ENCODE measurements at places on chromosomes 7 and 10. TPM values are rescaled to one million over a fixed set of nuclear protein-coding genes. Genes with fewer than 3 reads are reported as not detected.
A peak's percentile ranks its signal among the peaks of the same experiment; 100 is the strongest.

DNA sequence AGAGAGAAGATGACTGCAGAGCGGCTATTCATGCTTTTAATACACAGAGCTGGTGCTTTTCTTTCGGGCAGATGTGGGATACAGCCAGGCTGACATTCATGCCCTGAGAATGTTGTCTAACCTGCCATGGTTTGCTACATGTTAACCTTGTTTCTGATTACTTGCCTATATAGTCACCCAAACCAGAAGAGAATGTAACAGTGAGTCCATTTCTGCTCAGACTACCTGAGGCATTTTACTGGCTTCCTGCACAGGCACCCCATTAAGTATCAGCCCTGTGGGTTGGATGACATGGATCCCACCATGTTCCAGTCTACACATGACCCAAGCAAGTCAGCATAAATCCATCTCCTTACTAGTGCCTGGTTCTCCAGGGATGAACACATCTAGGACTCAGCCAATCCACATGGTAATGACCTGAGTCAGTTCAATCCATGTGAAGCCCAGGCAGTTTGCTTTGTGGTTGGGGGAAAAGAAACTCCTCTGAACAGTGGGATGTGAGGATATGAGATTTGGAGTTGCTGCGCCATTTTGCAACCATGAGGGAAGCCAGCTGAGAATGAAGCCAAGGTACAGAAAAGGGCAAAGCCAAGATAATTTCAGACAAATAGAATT is 55.7 kb upstream of the MKX start:
- no peak for DNase-seq

DNA sequence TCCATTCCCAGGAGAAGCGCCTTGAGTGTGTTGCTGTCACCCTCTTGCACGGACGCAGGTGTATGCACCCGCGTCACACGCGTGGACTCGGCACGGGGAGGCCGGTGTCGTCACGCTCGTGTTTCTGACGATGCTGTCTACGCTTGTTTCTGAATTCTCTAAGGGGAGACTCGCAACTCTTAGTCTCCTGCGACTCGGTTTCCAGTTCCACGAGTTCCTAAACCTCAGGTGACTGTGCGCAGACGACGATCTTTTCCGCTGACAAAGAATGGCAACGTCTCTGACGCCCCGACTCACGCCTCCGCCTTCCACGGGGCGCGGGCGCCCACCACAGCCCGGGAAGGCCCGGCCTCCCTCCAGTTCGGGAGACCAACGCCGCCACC is 579 bp downstream of the IDI1 start:
- DNase-seq, result peak; percentile 69

DNA sequence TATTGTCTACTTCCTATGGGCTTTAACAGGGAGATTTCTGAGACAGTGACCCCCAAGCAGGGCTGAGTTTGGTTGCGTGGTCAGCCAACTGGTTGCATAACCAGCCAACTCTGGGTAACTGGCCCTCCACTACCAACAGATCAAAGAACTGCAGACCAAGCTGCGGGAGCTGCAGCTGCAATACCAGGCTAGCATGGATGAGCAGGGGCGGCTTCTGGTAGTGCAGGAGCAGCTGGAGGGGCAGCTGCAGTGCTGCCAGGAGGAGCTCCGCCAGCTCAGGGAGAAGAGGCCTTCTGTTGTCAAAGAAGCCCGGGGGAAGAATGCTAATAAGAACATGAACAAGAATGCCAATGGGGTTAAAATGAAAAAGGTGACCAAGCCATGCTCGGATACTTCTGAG is 15.7 kb upstream of the FLNC start:
- DNase-seq, result no peak

DNA sequence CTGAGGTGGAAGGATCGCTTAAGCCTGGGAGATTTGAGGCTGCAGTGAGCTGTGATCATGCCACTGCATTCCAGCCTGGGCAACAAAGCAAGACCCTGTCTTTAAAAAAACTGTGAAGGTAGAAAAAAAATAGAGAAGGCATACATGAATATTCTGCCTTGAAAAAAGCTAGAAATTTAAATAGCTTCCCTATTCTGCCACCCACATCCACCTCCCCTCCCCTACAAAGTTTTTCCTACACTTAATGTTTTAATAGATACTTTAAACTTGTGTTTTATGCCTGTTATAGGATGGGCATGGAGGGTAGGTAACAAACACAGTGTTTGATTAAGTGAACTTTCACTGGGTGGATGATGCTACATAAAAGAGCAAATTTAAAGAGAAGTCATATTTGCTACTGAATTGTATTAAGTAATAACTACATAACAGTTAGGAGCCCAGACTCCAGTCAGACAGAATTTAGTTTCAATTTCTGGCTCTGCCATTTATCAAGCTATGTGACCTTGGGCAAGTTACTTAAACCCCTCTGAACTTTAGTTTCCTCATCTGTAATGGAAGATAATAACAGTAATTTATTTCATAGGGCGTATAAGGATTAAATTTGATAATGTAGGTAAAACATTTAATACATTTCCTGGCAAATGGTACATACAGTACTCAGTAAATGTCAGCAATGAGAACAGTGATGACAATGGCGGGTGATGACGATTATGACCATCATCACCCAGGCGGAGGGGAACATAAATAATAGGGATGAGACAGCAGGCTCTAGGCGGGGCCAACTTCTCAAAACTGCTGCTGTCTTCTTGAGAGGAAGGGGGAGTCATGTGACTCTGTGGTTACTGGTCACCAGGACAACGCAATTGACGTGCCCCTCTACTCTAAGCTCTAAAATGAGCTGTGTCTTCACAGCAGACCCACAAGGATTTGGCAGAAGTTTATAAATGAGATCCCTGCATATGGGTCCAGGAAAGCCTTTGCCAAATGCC is 15.8 kb downstream of the DNMBP start:
- DNase-seq, result peak; percentile 56

GRCh38 chr10:71752391-71753090 is 20.8 kb downstream of the VSIR start:
- DNase-seq, result no peak

DNA sequence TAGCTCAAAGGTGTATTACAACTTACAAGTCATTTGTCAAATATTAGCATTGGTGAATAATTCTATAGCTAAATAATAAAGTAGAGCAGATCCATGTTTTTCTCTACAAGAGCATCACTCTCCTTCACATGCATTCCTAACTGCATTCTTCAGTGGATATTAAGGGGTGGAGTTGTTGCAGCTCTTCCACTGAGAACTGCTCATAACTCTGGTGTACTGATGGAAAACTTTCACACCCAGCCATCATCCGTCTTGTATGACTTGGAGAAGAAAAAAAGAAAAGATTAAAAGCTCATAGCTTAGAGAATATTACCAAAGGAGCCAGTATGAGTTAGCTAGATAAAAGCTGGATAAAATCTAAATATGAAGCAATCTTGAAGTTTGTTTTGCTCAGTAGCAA is 10.2 kb upstream of the FAM13C start:
- no peak for DNase-seq

DNA sequence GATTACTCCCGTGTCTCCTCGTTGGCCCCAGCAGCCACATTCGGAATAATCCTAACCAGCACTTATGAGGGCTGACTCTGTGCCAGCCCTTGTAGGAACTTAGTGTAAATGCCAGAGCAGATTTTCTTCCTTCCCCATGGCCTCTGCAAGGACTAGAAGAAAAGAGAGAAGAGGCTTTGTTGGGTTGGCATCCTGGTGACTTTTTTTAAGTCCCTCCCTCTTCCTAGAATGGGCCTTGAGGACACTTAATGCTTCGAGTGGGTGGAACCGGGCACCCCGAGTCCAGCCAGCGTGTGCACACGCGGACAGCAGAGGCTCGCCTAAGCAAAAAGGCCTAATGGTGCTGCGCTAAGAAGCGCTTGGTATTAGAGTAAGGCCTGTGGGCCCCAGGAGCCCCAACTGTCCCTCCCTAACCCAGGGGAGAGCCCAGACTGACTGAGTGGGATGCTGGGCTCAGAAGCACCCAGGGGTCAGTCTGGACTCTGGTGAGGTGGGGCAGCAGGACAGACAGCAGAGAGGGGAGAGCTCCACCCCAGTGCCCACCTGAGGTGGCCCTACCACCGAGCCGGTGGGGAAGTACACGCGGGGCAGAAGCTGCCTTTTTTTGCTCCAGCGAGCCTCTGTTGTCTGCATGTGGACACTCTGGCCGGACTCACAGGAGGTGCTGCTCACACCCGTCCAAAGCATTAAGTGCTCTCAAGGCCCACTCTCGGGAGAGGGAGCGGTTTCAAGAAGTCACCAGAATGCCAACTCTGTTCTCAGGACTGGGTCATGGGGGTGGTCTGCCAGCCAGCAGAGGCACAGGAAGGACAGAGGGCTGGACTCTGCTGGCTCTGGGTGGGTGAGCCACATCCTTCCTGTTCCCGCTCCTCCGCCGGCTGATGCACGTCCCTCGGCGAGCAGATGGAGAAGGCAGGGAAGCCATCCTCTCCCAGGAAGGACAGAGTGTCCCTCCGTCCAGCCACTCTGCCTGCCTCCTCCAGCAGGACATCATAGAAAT is 12.5 kb downstream of the ITPRIP start:
- no peak for DNase-seq

- DNase-seq, result no peak
Measured at GRCh38 chr10:102281102-102281487, 35.8 kb downstream of the GBF1 start.

GRCh38 chr10:85612378-85612775 is 754.2 kb downstream of the GRID1 start:
- no peak for DNase-seq

DNA sequence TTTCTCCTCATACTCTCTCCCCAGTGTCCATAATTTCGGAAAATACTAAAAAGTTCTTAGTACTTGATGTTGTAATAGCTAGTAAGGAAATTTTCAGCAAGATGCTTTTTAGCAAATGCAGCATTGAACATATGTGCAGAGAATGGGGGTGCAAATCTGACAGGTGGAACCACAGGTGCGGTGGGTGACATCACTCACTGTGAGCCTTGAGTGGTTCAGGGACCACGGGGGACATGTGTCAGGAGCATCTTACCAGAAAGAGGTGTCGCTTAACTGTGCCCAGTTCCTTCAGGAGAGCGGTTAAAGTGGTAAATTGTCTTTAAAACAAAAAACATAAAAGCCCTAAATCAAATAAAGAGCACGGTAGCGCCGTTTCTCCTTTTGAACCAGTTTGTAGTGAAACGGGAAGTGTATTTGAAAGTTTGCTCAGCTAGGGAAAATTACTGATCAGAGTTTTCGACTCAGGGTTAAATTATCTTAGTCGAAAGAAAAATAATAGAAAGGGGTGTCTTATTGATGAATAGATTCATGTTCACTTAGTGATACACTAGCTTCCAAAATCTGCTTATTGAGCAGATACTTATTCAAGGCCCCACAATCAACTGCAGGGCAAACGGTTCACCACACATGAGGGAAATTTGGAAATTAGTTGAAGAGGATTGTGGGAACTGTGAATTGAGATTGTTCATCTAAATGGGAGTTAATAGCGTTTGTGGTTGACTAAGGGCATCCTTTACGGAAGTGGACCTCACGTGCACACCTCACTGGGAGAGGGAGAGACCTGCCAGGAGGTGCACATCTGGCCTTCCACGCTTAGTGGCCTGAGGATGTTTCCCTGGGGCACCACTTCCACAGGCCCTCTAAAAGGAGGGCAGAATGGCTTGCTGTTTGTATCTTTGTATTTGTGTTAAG is 12.7 kb downstream of the CUL1 start:
- DNase-seq, result no peak

- DNase-seq, result no peak
Measured at GRCh38 chr7:44979481-44980392, 922 bp upstream of the MYO1G start.

DNA sequence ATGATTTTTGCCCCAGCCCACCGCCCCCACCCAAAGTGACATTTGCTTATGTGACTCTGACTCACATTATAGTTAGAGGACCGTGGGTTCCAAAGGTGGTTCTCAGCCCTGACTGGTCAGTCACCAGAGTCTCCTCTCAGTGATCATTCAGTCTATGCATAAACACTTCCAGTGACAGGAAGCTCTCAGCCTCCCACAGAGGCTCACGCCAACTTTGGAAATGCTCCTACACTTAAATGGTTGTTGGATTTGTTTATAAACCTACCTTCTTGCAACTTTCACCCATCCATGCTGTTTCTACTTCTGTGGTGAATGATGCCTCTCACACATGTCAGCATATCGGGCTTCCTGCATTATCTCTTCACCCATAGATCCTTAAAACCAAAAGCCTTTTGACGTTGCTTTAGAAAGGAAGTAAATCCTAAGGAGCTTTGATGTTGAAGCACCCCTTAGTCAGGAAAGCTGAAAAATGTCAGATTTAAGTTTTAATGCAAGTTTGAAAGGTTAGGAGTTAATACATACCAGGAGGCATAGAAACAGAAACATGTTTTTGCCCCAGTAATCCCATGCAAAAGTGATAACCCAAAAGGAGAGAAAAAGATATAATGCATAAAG is 46.5 kb upstream of the FGL2 start:
- no peak for DNase-seq

- no peak for DNase-seq
Measured at GRCh38 chr10:81978238-81978637, 103.2 kb downstream of the NRG3 start.

- DNase-seq, result no peak
Measured at GRCh38 chr7:134505856-134506255, 21.5 kb upstream of the AKR1B10 start.

- DNase-seq, result no peak
Measured at GRCh38 chr7:87144173-87144657, 8.0 kb upstream of the DMTF1 start.

DNA sequence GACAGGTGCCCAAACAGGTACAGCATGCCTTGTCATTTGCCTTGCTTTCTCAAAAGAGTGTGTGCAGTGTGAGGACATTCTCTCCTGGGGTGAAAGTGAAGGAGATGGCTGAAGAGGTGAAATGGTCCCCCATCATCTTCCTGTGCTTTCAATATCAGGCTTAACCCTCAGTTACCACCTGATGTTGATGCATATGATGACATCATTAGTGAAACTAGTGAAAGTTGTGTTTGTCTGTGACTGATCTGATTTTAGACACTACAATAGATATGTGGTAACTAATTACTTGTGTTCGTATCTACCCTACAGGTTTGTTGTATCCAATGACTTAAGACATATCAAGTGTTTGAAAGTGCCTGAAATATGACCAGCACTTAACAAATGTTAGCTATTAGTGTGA is 24.4 kb upstream of the LRRC18 start:
- no peak for DNase-seq

GRCh38 chr7:138565071-138565450 is 105.0 kb downstream of the TRIM24 start:
- no peak for DNase-seq

DNA sequence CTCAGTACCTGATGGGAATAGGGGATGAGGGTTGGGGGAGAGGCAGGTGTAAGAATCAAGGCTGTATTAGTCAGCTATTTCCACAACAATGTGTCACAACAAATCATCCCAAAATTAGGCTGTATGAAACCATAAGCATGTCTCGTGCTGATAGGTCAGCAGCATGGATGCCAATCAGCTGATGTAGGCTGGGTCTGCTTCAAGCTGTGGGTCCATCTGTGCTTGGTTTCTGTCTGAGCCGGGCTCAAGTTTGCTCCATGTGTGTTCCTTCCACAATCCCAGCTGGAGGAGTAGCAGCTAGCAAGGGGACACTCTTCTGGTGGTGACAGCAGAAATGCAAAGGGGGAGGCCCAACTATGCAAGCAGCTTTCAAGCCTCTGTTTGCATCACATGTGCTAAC is 97.9 kb upstream of the ZNF746 start:
- no peak for DNase-seq

GRCh38 chr10:62244088-62244487 is 24.6 kb downstream of the RTKN2 start:
- DNase-seq, result no peak

Gene CYP2C19
- 0.76 TPM for total RNA-seq

Gene ATG9B
- not detected for total RNA-seq

Gene SPDYE5
- total RNA-seq, result not detected

Gene CYP2E1
- total RNA-seq, result 0.67 TPM

Gene SLC26A3
- 2,382 TPM for total RNA-seq

Gene CLDN4
- total RNA-seq, result 1,246 TPM
